ENCODE measurements at places on chromosomes 11 and 22.

- DNase-seq = peak; percentile 37
These were observed 1.4 kb upstream of the GGA1 start for GRCh38 chr22:37607010-37607934.

- no peak for DNase-seq
These were observed 14.0 kb downstream of the RPS6KA4 start for GRCh38 chr11:64372802-64373597.

DNA sequence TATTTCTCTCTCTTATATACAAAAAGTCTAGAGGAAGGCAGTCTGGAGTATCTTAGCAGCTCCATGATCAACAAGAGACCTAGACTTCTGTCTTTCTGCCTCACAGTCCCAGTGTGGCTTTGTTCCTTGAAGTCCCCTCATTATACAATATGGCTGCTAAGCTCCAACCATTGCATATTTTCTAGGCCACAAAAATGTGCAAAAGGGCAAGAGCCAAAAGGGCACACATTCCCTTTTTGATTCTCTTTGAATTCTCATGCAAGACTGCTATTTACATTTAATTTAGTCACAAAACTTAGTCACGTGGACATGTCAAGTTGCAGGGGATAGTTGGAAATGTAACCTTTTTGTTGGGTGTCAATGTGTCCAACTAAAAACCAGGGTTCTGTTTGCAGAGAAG, 64.2 kb upstream of the OLFML1 start:
- no peak for DNase-seq

- DNase-seq = peak; percentile 4
These were observed 53.7 kb downstream of the GALNT18 start for GRCh38 chr11:11567936-11568650.

- DNase-seq = no peak
These were observed 46.5 kb upstream of the SORL1 start for GRCh38 chr11:121405646-121406045.

GRCh38 chr22:49754696-49755630, 72.7 kb downstream of the BRD1 start:
- DNase-seq = no peak

GRCh38 chr11:64060861-64061444, 25.2 kb downstream of the FLRT1 start:
- DNase-seq = no peak

GRCh38 chr11:126766440-126766839, 234.1 kb downstream of the KIRREL3 start:
- DNase-seq = no peak

DNA sequence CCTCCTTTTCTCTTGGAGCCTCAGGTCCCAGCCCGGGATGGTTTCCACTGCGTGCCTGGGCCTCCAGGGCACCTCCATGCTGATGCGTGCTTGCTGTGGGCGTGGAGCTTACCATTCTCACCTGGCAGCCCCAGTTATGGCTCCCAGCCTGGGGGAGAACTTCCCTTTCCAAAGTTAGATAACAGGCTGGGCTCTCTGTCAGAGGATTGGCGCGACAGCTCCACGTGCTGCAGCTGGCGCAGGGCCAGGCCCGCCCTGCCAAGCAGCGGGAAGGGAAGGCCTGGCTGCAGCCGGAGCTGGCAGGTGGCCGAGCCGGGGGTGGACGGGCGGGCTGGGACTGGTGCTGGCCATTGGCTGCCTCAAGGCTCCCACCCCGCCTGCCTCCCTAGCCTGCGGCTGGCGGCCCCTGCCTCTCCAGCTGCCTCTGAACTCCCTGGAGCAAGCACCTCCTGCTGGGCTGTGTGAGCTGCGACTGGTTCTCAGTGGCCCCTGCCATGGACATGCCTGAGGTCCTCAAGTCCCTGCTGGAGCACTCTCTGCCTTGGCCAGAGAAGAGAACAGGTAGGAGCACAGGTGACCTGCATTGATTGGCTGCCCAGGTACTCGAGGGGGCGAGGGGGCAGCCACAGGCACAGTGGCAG, 14.6 kb upstream of the TEF start:
- DNase-seq = peak; percentile 96

- DNase-seq = no peak
These were observed 42.7 kb downstream of the OR5B17 start for GRCh38 chr11:58316142-58316541.

DNA sequence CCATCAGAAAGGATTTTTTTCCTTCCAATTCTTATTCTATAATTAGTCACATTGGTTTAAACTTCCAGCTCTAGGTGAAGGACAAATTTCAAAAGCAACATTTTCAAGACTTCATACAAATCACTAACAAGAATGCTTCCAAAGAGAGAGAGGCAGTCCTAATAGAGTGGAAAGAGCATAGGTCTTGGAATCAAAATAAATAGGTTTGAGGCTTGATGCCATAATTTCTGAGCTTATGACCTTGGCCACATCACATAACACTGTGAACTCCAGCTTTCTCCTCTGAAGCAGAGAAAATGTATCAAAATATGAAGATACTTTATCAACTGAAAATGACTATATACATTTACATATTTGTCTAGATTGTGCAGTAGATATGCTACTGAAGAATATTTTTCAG, 246.8 kb downstream of the GRM5 start:
- DNase-seq = no peak
